RKO (cell line): ENCODE measurements at places on chromosomes 12 and 14.

- DNase-seq: no peak
Measured at GRCh38 chr14:94571950-94572349, 9.3 kb upstream of the SERPINA5 start.

DNA sequence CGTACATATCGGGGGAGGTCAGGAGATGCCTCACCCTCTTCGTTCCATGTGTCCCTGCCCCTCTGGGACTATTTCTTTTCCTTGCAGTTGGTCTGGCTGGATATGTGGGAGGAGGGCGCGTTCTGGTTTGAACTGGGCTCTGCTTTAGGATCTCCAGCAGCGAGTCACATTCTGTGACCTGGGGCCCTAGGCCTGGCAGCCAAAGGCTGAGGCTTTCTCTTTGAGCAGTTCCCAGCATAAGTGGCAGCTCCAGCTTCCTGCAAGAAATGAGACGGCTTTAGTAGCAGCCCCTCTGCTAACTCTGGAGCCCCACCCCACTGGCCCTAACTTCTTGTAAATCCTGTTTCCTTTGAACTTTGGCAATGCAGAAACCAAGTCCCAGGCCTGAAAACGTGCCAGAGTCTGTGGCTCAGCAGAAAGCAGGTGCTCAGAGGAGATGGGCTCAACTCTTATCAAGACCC lies 274.8 kb downstream of the DPF3 start:
- DNase-seq: no peak

- no peak for DNase-seq
Measured at GRCh38 chr12:11669348-11669747, 19.9 kb downstream of the ETV6 start.

- DNase-seq: peak; percentile 45
Measured at GRCh38 chr14:102993523-102993922, 63.8 kb downstream of the CDC42BPB start.

DNA sequence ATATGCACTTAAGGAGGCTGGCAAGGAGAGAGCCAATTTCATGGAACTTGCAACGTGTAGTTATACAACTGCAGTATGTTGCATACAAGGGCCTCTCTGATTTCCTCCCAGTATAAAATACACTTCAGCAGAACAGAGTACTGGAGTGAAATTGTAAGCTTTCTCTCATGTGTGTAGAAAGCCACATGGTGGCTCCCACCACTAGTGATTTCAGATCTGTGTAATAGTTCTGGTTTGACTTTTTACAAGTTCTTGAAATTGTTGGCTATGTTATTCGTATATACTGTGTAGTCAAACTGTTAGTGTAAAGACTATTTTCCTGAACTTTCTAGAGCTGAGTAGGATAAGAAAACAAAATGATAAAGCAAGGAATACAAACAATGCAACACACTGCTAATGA lies 16.4 kb upstream of the LMO3 start:
- no peak for DNase-seq

- DNase-seq: no peak
Measured at GRCh38 chr14:67580336-67581171, 19.5 kb downstream of the PIGH start.

- DNase-seq: peak; percentile 56
Measured at GRCh38 chr12:106247674-106248311, at the start of gene CKAP4. CKAP4 (minus strand) TSS chr12:106248020; CDS start chr12:106247851, 169 bp downstream.

DNA sequence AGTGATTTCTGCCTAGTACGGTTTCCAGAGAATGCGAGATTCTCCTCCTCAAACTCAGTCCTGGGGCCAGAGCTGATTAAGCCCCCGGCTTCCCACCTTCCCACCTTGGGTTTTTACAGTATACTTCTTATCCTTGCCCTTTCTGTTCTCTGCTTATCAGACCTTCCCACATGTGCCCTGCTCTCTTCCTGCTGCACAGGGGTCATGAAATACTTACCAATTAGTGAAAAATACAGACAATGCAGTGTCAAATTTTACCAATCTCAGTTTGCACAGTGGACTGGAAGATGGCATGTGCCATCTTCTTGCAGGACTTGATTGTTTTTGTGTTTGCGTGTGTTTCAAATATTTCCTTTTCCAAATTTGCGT lies 14.7 kb downstream of the SUSD6 start:
- no peak for DNase-seq

GRCh38 chr12:24232531-24232930 lies 283.1 kb upstream of the SOX5 start:
- DNase-seq: no peak

DNA sequence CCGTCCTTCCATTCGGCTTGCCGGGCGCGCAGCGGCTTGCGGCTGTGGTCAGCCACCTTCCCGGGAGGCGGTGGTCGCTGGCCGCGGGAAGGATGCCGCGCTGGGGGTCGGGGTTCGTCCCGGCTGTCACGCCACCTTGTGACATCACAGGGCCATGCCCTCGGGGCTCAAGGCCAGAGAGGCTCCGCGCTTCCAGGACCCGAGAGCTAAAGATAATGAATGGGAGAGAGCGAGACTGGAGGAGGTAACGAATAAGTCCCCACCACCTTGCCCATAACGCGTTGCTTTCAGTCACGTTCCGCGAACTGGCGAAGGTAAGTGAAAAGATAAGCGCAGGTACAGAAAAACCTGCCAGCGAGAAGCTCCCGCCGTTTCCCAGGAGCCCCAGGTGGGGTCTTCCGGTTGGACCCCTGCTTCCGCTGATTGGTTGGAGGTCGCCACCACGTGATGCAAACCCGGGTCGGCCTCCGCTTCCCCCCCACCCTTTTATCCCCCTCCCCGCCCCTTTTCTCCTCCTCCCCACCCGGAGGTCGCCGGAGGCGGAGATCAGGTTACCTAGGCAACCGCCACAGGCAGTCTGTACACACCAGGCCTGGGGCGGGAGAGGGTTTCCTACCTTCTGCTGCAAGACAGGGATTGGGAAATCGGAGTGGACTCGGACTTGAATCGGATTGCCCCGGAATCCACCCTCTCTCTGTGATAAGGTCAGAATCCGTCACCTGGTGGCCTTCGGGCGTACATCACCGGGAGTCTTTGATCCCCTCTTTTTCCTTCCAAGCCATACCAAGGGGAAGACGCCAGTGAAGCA lies at the start of gene LRRC9:
TSS of gene LRRC9 (plus strand) at position 575 of the 808 bp plus-strand sequence.
- no peak for DNase-seq

- no peak for DNase-seq
Measured at GRCh38 chr12:118982302-118982701, 961 bp downstream of the SRRM4 start.

DNA sequence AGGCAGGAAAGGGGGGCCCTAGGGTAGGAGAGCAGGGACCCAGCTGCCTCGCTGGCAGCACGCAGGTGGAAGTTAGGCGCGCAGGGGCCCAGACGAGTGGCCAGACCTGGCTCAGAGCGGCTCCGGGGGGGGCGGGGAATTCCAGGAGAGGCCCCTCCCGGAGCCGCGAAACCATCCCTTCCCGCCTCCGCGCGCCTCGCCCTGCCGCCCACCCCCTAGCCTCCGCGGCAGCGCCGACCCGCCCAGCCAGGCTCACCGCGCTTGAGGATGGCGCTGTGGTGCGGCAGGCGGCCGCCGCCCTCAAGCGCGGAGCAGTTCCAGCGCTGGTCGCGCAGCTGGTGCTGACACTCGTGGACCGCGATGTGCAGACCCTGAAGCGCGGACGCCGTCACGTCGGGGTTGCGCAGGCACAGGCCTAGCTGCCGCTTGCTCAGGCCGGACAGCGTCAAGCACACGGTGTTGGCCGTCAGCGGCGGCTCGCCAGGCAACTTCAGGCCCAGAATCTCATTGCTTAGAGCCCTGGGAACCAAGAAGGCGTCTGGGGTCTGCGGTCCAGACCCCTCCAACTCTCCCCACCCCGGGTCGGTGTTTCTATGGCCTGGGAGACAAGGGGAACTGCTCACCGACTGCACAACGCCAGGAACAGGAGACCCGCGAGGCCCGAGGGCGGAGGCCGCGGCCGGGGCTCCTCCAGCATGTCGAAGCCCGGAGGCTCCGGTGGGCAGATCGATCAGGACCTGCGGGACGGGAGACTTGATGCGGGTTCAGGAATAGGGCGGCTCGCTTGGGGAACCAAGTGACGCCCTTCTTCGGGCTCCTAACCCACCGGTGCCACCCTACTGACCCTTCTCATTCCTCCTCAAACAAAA lies 1.5 kb downstream of the WNT10B start:
- DNase-seq: no peak

DNA sequence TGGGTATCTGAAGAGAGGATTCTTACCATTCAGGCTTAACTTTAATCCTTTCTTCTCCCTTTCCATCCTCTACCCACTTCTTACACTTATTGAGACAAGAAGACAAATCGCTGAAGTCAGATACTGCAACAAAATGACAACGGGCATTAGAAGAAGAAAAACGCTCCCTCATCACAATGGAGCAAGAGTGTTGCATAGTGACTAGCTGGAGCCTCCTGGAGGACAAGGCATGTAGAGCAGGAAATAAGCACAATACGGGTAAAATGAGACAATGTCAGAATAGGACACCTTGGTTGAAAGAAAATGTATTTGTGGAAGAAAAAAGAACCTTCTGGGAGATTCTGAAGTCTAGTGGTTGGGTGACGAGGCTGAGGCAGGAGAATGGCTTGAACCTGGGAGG lies 501.0 kb downstream of the RERGL start:
- peak; percentile 22 for DNase-seq

DNA sequence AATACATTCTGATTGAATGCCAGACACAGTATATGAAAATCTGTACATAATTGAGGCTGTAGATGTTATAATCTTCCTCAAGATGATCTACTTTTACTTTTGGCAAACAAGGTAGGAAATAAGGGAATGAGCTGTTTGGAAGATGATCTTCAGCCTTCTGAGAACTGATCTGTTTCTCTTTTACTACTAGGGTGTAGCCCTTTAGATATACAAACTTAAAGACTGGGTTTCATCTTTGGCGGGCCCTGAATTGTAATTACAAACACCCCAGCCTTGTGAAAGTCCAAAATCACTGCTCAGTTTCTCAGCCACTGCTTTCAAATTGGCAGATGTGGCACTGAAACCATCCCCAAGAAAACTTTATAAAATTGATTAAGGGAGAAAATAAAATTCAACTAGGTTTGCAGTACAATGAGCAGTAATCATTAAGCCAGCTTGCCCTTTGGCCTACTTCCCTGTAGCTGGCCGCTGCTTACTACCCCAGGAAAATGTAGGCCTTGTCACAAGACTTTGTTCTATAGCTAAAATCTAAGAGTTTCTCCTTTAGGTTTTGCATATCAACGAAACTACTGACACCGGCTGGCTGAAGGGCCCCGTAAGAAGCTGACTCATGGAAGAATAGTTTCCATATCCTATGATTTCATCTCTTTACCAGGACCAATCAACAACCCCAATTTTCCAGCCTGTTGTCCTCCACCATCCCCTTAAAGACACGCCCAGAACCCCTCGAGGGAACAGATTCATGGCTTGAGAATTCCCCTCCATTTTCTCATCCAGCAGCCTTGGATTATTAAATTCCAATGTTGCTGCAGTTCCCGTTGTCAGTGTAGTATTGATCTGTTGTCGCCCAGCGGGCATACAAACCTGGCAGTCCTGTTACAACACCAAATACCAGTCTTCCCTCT lies 210.8 kb downstream of the PCNX1 start:
- peak; percentile 81 for DNase-seq

DNA sequence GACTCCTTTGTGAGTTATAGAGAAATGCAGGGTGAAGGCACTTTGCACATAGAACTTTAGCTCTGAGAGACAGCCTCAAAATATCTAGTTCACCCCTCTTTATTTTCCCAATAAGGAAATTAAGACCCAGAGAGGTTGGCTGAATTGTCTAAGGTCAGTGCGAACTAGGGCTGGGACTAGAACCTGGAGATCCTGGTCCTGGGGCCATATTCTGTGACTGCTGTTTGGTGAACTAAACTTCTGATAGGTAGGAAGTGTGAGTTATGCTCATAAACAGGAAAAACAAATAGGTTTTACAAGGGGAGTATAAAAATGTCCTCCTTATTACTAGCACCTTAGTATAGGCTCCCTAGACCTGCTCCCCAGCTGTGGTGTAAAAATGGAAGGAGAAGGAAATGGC lies 53.9 kb downstream of the DAD1 start:
- DNase-seq: no peak

DNA sequence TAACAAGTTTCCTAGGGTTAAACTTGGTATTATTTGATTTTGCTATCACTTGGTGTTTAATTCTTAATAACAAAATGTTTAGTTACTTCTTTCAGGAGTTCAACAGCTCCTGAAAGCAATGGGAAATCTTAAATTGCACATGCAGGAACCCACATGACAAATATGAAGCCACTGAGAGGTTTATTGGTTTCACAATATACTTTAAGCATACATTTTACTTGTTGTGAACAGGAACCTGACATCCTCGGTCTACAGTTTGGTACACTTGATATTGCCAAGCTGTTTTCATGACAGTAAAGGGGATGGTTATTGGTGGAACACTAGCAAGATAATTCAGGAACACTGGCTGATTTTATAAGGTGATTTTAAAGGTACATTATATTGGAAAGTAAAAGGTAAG lies 46.2 kb downstream of the SLC38A1 start:
- no peak for DNase-seq

- no peak for DNase-seq
Measured at GRCh38 chr14:71931492-71932228, 569 bp upstream of the RGS6 start.

DNA sequence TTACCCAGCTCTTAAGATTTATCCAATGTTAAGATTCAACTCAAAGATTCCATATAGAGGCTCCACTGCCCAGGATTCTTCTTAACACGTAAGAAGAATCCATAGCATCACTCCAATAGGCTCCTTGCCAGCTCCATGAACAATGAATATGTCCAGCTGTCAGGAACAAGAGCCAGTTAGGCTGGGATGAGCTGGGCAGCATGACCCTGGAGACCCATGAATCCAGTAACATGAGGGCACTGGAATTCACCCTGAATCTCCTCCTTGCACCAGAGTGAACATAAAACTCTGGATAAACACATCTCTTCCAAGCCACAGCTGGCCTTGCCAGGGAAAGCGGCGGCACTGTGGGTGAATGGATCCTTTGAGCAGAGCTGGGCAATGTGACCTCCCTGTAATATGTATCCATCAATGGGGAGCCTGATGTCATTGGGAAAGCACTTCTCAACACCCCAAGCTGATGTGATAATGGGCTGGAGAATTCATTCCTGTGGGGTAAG lies 24.4 kb upstream of the TC2N start:
- DNase-seq: no peak

DNA sequence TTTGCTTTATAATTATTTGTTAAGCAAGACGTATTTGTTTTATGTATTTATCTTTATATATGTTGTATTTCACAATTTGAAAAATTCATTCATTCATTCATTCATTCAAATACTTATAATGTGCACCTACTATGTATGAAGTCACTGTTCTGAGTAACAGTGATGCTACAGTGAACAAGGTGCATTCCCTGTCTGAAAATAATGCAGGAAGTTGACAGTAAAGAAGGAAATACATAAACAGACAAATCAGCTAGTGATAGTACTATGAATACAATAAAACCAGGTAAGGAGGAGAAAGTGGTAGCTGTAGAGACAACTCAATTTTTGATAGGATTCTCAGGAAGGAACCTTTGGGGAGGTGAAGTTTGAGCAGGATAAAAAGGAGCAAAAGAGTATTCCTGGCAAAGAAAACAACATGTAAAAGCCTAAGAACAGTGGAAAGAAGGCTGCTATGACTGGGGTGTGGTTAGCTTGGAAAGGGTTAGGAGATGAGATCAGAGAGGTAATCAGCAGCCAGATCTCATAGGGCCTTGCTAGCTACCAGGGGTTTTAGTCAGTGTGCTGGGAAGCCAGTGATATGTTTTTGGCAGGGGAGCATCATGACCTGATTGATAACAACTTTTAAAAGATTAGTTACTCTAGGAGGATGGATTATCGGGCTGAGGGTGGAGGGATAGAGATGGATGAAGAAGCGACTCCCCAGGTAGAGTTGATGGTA lies 17.4 kb downstream of the BICDL1 start:
- DNase-seq: no peak
